GM06990 (cell line): ENCODE measurements at places on chromosomes 6 and 20.

GRCh38 chr20:49549801-49550551 lies 18.0 kb downstream of the PTGIS start:
- no peak for DNase-seq

GRCh38 chr20:63178889-63179686 lies 36.8 kb downstream of the YTHDF1 start:
- DNase-seq = peak; percentile 72

DNA sequence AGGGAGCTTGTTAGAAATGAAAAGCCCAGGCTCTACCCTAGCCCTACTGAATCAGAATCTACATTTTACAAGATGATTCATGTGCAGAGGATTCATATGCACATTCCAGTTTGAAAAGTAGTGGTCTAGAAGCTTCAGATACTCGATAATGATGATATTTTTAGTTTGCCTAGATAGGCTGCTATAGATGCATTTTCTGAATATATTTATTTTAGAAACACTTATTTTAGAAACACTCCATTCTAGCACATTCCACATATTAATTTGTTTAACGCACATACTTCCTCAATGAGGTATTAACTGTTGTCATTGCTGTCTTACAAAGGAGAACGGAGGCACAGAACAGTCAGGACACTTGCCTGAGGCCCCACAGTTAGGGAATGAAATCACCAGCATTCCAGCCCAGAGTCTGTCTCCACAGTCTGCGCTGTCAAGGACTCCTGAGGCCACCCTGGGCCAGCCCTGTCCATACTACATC lies 64.4 kb downstream of the SNAP25 start:
- no peak for DNase-seq

DNA sequence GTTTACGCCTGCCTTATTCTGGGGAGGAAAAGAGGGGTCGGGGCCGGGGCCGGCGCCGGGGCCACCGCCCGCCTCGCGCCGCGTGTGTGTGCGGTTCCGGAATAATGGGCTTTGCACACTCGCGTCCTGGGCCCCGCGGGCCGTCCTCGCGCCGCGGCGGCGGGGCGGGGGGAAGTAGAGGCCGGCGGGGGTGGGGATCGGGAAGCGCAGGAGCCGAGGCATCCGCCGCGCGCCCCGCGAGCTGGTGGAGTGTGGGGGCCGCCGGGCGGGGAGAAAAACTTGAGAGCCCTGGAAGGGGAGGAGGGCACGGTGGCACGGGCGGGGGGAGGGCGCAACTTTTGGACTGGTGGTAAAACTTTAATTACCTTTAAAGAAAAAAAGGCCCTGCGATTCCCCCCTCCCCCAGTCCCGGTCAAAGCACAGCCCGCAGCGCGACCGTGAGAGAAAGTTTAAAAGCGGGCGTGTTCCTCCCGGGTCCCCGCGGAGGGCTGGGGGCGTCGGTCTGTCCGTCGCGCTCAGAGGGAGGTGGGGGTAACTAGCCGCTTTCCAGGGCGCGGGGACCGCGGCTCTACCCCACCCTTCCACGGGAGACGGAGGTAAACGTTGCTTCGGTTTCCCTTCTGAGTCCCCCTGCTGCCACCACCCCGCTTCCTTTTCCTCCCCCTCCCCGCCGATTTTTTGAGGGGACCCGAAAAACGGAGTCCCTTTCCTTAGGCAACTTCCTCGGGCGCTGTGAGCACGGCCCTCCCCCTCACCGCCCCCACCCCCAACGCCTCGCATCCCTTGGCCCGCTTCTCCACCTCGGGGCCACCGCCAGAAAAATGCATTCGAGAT lies 1.9 kb downstream of the L3MBTL3 start:
- DNase-seq = peak; percentile 57

GRCh38 chr6:150470960-150471665 lies 102.3 kb downstream of the IYD start:
- DNase-seq = no peak

- DNase-seq = no peak
Measured at GRCh38 chr6:13712599-13712898, 914 bp upstream of the RANBP9 start.

- no peak for DNase-seq
Measured at GRCh38 chr6:127300411-127300810, 33.7 kb downstream of the RNF146 start.

- no peak for DNase-seq
Measured at GRCh38 chr6:53984581-53984980, 126.7 kb upstream of the MLIP start.

GRCh38 chr6:19759117-19759880 lies 77.9 kb upstream of the ID4 start:
- no peak for DNase-seq

DNA sequence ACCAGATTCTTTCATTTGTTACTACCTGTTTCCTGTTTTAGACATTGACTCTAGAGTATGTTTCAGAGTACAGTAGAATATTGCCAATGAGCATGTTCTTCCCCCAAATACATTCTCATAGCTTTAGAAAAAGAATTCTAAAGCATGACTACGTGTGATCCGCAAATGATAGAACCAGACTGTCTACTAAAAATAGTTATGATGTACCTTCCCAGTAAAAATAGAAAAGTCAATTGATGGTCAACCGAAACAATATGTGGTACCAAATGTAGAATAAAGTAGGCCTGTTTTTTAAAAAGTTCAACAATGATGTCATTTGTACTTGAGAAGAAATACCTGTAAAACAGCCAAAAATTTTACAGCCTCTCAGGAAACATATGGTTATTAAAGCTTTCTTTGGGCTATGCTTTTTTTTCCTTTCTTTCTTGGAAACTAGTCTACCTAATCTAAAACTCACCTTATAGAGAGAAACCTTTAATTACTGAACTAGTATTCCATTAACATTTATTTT lies 130.1 kb upstream of the MTHFD1L start:
- no peak for DNase-seq

DNA sequence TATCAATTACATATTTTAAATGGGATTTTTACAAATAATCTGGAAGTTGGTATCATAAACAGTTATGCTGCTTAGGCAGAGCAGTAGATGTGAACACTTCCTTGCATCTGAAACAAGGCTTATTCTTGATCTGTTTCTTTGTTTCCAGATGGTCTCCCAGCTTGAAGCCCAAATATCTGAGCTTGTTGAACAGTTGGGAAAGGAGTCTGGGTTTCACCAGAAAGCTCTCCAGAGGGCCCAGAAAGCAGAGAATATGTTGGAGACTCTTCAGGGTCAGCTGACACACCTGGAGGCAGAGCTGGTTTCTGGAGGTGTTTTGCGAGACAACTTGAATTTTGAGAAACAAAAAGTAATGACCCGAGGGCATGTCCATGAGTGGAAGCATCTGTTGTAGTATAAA lies 91.9 kb downstream of the CCDC170 start:
- no peak for DNase-seq

GRCh38 chr20:2171266-2171790 lies 69.7 kb downstream of the STK35 start:
- DNase-seq = no peak

GRCh38 chr6:139640921-139641320 lies 266.5 kb upstream of the CITED2 start:
- no peak for DNase-seq

- no peak for DNase-seq
Measured at GRCh38 chr20:16437387-16437996, 135.8 kb downstream of the KIF16B start.

DNA sequence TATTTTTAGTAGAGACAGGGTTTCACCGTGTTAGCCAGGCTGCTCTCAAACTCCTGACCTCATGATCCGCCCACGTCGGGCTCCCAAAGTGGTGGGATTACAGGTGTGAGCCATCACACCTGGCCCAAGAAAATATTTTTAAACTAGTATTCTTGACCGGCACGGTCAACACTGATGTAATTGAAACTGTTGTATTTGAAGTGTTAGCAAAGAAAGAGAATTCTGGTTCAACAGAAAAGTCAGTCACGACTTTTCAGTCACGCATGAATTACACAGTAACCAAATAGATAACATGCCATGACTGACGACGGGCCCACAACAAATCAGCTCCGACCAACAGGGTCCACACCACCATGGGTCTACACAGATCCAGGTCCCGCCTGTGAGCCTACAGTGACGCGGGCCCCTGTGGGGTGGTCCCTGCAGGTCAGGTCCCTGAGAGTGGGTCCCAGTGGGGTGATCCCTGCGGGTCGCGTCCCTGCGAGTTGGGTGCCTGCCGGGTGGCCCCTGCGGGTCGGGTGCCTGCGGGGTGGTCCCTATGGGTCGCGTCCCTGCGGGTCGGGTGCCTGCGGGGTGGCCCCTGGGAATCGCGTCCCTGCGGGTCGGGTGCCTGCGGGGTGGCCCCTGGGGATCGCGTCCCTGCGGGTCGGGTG lies 1.0 kb downstream of the GMEB2 start:
- peak; percentile 69 for DNase-seq

- no peak for DNase-seq
Measured at GRCh38 chr6:69005199-69005598, 370.1 kb downstream of the ADGRB3 start.

DNA sequence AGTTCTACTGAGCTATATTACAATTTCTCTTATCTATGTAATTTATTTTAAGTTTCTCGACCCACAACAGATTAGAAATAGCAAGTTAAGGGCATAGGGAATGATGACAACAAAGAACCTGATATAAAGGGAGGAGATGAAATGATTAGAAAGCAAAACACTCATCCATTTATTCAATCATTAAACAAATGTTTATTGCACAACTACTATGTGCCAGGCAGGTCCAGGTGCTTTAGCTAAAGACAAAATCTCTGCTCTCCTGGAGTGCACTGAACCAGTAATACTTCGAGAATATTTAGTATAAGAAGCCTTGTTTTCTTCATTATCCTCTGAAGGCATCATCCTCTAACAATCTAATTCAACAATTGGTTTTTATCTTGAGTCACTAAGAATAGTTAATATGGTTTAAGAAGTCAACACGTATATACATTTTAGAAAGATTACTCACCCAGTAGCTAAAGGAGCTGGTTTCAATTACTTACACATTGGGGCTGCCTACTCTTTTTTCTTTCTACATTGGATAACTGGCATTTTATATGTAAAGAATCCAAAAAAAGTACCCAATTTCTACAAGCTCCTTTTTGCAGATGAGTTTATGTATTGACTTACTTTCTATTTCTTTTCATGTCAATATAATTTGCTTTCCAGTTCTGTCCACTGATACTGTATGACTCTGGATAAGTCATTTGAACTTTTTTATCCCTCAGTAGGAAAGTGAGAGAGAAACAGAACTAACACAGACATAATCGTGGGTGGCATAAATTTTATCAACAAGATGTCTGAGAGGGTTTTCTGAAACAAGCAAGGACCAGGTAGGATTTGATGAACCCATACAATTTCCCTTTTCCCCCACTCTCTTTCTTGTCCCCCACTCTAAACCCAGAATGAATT lies 312.6 kb downstream of the CLIC5 start:
- DNase-seq = no peak

GRCh38 chr6:41967312-41968287 lies 26.0 kb upstream of the CCND3 start:
- no peak for DNase-seq

GRCh38 chr6:46453741-46454316 lies 37.4 kb downstream of the RCAN2 start:
- no peak for DNase-seq

- no peak for DNase-seq
Measured at GRCh38 chr20:59598625-59599310, 5.6 kb upstream of the PHACTR3 start.

DNA sequence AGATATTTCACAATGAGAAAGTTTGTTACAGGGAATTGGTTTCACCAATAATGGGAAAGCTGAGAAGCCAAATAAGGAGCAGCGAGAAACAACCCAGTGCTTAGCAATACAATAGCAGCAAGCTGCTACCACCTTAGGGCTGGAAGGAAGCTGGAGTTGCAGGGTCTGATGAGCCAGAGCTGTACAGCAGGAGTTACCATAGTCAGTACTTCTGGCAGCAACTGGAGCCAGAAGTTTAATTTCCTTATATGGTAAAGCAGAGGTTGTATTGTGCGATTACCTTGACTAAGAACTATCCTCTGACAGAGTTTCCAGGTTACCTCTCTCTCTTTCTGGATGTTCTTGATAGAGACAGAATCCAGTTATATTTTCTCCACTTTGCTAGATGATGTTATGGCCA lies 137.1 kb upstream of the OLIG3 start:
- DNase-seq = peak; percentile 32

DNA sequence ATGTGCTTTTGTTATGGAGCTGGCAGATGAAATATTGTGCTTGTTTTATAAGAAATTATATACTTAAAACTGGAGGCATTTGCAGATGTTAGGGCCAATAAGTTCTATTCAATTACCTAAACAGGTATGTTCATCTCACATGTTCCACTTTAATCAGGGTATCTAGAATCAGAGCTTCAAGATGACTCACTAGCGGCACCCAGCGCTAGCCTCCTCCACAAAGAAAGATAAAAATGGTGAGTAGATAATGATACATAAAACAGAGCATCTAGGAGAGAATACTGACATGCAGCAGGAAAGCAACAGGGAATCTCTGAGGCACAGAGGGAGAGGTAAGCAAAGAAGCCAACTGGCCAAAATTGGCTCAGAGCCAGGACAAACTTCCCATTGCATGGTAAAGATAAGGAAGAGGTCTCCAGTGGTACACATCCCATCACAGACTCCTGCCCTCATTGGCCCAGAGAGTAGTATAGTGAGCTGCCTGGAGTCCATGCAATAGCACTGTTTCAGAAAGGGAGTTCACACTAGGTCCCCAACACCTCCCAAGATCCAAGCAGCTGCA lies 200.7 kb upstream of the SPTLC3 start:
- no peak for DNase-seq

DNA sequence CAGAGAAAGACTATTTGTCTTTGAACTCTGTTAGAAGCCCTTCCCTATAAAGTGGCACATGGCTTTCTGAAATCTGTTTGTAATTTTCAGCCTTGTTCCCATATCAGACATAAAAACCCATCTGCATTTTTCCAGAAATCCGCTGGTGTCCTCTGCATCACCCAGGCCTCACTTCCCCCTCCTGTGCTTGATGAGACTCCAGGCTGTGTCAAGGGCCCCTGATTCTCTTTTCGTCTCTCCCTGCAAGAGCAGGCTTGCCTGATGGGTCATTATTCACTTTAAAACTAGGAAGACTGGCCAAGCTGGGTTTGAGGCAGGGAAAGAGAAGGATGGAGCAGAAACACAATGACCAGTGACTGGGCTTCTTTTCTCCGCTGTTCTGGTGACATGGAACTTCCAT lies 10.6 kb upstream of the PROKR2 start:
- no peak for DNase-seq

GRCh38 chr6:166830891-166831363 lies 125.4 kb downstream of the RNASET2 start:
- no peak for DNase-seq

GRCh38 chr6:24959319-24959718 lies 23.6 kb upstream of the RIPOR2 start:
- no peak for DNase-seq

DNA sequence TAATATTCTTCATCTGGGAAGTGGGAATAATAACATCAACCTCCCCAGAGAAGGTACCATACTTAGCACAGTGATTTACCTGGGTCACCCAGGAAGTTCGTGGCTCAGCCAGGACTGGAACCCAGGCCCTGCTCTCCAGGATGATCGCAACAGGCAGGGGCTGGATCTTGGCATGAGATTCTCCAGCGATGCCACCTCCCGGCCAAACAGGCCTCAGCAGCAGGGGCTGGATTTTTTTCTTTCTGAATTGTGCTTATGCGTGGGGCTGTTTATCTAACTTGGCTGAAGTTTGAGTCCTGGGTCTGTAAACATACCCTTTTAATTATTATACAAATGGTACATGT lies 129.5 kb upstream of the PTPN1 start:
- no peak for DNase-seq
